CD8-positive, alpha-beta memory T cell (primary cell): ENCODE measurements at places on chromosomes 6 and 20. TPM values are rescaled to one million over a fixed set of nuclear protein-coding genes. Genes with fewer than 3 reads are reported as not detected.

The MAPK13 gene
- total RNA-seq, result 77.3 TPM

The HLA-DRB1 gene
- total RNA-seq, result 24.7 TPM

GRCh38 chr6:31005249-31006020 is 4.8 kb upstream of the MUC22 start:
- no peak for DNase-seq

- no peak for DNase-seq
Measured at GRCh38 chr20:36394340-36394965, 88.3 kb downstream of the DLGAP4 start.

DNA sequence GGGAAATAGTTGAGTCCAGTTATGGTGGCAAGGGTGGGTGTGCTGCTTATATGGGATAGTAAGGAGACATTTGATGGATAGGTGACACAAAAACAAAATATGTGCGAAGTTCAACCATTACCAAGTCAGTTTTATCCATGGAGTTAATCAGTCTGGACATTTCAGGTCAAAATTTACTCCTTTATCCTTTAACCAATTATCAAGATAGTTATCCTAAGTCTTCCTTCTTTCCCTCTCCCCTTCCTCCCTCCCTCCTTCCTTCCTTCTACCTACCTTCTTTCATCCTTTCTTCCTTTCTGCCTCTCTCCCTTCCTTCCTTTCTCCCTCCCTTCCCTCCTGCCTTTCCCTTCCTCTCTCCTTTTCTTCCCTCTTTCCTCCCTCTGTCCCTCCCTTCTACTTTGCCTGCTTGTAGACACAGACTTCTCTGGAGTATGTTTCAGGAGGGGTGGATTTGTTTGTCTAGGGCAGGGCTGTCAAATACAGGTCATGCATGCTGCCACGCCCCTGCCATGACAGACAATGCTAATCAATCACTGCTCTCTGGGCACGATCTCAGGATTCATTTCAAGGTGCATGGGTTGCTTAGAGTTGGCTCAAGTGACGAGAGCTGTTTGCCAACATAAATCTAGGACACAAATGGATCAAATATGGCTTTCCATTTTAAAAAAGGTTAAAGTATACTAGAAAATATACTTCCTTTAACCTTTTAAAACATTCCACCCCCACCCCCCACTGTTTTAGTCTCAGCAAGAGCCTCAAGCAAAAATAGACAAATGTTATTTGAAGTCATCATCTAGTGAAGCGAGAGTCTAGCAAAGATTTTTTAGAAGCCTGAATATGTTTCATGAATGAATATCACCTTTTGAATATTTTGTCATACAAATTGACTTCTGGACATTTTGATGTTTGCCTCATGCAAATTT is 281.6 kb upstream of the CITED2 start:
- DNase-seq, result no peak

DNA sequence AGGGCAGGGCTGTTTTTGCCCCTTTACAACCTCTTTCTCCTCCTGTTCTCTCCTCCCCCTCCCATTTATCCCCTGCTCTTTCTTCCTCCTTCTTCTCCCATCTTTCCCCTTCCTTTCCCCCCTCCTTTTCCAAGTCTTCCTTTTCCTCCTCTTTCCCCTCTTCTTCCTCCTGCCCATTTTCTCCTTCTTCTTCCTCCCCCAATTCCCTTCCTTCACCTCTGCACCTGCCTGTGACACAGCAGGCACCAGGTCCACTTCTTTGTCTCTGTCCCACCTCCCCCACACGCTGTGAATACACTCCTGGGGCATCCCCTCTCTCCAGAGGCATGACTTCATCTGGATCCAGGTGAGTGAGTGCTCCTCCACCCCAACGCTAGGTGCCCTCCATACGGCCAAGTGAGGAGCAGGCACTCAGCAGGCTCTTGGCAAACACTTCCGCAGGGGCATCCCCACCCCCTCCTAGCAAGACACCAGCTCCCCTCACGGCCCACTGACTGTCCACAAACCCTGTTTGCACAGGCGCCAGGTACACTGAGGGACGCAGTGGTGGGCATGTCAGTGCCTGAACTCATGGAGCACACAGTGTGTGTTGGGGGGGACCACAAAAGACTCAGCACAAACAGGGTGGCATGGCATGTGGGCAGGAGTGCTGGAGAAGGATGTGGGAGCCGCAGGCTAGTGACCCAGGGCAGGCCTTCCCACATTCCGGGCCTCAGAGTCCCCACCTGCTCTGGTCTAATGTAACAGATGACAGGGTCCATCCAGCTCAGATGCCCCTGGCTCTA is 10.7 kb upstream of the TLDC2 start:
- no peak for DNase-seq

GRCh38 chr6:90537723-90538258 is 49.1 kb downstream of the MAP3K7 start:
- no peak for DNase-seq

DNA sequence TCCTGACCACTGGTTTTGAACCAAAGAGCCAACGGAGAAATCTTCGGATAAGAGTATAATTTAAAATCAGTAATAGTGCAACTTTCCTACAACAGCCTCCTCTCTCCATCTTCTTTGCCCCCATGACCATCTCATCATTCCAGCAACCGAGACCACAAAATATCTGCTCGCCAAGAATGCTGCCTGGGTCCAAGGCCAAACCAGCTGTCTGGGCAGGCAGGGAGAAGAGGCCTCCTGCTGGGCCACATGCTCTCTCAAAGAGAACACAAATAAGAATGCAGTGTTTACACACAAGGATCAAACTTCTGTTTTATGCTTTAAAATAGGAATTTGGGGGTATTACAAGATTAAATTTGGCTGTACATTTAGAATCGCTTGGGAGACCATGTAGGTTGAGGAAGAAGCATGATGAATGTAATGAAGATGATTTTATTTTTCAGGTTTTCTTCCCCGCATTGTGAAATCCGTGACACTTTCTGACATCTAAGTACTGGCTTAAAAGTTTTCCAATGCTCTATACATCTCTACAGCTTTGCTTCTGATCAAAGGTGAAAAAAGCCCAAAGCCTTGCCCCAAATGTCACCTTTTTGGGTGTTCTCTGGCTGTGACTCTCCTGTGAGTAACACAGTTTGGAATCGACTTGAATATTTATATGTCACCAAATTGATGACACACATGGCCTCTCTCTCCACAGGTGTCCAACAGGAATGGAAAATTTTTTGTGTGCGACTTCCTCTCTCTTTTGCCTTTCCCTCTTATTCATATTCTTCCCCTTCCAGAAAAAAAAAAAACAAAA is 79.4 kb upstream of the PROKR2 start:
- DNase-seq, result no peak

DNA sequence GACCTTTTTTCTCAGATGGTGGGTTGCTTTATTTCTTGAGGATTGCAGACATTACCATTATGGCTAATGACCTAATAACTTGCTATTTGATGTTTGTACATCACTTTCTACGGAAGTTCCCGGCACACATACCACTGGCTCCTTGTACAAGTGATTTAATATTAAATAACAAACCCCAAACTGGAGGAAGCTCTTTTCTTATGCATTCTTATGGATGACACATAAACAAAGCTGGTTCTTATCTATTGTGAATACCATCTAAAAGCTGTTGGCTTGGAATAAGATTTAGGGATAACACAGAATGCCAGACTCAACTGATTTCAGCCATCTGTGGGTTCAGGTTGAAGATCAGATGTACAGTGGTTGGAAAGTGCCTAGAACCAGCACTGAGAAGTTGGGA is 272.6 kb downstream of the TSHZ2 start:
- DNase-seq, result no peak

- DNase-seq, result no peak
Measured at GRCh38 chr6:157841211-157841840, 18.3 kb downstream of the SNX9 start.

DNA sequence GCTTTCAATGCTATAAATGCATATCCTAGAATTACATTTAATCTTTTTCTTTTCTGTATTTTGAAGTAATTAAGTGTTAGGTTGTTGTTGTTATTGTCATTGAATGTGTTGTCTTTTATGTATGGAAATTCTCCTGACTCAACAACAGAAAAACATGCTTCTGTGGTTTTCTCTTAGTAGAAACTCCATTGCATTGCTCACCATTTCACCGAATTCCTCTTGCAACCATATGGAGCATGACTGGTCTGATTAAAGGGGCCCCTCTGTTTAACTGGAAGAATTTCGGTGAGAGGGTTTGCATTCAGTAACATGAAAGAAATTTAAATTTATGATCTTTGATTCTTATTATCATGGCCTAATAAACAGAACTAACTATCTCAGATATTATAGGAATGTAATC is 454.3 kb upstream of the JARID2 start:
- no peak for DNase-seq

- DNase-seq, result no peak
Measured at GRCh38 chr20:20492521-20493332, 124.8 kb downstream of the INSM1 start.

- no peak for DNase-seq
Measured at GRCh38 chr6:93418408-93419303, 703 bp downstream of the EPHA7 start.

GRCh38 chr6:136225496-136225895 is 24.6 kb downstream of the MTFR2 start:
- DNase-seq, result no peak

DNA sequence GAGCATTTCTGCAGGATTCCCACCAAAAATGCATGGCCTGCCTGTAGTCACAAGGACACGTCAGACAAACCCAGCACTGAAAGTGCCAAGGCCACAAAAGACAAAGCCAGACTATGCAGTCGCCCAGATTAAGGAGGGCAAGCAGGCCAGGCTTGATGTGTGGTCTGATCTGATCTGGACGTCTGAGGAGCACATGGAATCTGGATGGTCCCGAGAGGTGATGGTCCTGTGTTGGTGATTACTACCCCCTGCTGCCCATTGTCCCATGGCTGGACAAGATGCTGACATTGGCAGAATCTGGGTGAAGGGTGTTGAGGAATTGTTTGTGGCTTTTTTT is 17.1 kb downstream of the NPEPL1 start:
- no peak for DNase-seq

GRCh38 chr6:21961226-21961625 is 335.6 kb downstream of the PRL start:
- no peak for DNase-seq
